Mucosa of gallbladder (tissue), 1 donor: ENCODE measurements at places on chromosomes 2 and 18.

GRCh38 chr2:195813421-195813820, 156.4 kb downstream of the SLC39A10 start:
- DNase-seq: no peak

- DNase-seq: no peak
Measured at GRCh38 chr2:20796374-20796791, 26.5 kb downstream of the LDAH start.

DNA sequence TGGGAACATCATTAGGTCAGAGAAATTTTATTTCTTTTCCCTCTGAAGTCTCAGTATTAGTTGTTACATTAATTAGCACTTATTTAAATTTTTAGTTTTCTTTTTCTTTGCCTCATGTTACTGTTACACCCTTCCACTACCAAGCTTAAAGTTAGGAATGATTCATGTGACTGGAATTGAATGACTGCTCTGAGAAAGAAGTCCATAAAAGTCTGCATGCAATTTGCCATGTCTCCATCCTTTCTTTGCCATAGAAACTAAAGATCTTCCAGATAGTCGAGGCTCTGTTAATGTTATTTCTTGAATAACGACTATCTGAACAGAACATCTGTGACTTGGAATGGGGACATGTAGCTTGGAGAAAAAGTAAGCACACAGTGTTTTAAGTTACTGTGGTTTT, 1269.8 kb upstream of the PIK3C3 start:
- no peak for DNase-seq

DNA sequence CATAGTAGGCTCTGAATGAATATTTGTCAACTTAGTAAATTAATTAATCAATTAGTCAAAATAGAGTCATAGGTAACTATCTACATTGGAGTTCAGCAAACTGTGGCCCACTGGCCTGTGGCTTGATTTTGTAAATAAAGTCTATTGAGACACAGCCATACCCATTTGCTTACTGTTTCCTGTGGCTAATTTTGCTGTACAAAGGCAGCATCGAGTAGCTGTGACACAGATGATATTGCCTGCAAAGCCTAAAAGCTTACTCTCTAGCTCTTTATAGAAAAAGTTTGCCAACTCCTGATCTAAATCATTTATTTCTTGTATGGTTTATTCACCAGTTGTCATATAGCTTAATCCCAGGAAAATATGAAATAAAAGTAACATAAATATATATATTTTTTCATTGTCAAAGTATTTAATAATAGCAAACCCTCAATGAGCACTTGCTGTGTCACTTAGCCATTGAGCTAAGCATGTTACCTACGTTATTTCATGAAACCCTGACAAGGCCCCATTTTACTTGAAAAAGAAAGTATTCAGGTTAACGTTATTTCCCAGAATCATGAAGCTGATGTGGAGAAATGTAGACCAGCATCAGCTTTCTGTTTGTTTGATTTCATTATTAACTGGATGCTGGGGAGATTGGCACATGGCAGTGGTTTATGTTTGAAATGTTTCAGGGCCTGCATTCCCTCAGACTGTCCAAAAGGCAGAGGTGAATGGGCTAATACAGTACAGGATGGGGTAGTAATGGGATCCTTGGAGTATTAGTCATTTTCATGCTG, 69.6 kb downstream of the ICOS start:
- no peak for DNase-seq

- DNase-seq: no peak
Measured at GRCh38 chr2:230735884-230736283, 23.2 kb downstream of the CAB39 start.

- no peak for DNase-seq
Measured at GRCh38 chr2:63849381-63850203, 7.9 kb downstream of the UGP2 start.

DNA sequence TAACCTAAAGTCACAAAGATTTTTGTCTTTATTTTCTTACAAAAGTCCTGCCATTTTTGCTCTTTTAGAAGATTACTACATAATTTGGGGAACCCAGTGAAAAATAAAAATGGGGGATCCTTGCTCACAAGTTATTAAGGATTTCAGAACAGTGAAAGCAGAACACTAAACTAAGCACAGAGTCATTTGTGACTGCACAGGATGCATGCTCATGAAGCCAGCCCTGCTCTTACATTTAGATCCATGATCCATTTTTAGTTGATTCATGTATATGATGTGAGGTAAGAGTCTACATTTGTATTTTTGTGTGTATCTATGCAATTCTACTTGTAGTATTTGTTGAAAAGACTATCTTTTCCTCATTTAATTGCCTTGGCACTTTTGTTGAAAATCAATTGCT, 21.8 kb downstream of the SP140L start:
- DNase-seq: no peak

DNA sequence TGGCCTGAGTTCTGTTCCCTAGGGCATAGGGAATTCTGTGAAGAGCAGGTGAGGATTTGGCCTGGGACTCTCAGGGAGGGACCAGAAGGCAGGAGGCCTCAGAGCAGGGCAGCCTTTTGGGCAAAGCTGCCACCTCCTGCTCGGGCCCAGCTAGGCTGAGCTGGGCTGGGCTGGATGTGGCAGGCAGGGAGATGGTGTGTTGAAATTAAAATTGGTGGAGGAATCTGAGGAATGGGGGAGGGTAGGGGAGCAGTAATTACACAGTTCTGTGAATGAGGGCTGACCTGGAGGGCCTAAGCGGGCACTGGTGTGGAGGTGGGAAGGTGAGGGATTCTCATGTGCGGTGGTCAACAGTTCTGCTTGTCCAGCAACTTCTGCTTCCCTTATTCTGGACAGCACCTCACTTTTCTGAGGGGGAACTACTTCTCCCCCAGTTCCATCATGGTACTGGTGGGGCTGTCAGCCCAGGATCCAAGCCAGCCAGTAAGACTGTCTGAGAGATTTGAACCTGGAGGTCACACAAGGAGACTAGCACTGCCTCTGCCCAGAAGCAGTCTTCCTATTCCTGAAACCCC, 22.0 kb upstream of the ASPRV1 start:
- DNase-seq: no peak

DNA sequence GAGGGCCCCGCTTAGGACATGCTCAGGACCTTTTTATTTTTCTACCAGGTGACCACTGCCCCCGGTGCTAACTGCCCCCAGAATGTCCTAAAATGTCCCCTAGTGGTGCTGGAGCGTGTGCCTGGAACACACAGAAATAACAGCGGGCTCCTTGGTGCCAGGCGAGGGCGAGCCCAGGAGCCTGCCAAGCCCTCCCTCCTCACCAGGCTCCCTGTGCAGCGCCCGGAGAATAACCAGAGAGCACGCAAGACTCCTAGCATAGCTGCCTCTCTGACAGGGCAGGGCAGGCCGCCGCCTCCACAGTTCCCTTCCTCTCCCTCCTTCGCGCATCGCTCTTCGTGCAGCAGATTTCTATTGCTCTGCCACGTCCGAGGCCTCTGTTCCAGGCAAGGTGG, 84.3 kb upstream of the ZNF516 start:
- no peak for DNase-seq

- DNase-seq: peak; percentile 54
Measured at GRCh38 chr2:25822190-25823117, 55.8 kb downstream of the ASXL2 start.

DNA sequence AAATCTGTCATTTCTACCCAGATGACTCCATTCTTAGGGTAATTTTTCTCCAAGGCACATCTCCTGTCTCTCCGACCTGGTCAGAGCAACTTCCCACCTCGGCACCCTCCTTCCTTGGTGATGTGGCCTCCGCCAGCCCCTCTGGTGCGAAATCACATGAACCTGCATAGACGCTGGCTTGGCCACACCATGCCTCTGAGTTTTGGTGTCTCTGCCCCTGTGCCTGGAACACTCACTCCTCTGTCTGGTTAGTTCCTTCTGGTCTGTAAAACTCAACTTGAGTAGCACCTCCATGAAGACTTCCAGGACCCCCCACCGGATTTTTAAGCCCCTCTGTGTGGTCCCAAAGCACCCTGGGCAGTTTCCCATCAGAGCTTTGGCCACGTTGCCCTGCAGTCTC, 83.2 kb upstream of the OTOS start:
- no peak for DNase-seq

- DNase-seq: no peak
Measured at GRCh38 chr2:126978333-126978732, 79.6 kb downstream of the TEX51 start.

DNA sequence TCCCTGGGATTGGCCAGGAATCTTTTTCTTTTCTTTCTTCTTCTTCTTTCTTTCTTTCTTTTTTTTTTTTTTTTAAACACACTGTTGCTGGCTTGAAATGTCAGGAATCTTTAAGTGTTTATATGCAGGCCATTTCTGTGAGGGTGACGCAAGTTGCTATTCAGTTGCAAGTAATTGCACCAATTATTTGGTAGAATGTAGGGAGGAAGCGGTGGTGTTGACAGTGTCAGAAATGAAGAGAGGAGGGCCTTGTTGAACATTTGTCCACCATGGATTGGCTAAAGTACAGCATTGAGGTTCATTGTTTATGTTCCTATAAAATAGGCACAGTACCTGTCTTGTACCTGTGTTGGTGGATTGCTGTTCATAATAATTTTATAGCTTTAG, 6.5 kb downstream of the RPIA start:
- no peak for DNase-seq

GRCh38 chr2:41999592-42000281, 48.1 kb upstream of the PKDCC start:
- no peak for DNase-seq

- no peak for DNase-seq
Measured at GRCh38 chr2:69668598-69668997, 25.1 kb upstream of the AAK1 start.

- DNase-seq: no peak
Measured at GRCh38 chr2:212958757-212959295, 192.6 kb downstream of the IKZF2 start.

DNA sequence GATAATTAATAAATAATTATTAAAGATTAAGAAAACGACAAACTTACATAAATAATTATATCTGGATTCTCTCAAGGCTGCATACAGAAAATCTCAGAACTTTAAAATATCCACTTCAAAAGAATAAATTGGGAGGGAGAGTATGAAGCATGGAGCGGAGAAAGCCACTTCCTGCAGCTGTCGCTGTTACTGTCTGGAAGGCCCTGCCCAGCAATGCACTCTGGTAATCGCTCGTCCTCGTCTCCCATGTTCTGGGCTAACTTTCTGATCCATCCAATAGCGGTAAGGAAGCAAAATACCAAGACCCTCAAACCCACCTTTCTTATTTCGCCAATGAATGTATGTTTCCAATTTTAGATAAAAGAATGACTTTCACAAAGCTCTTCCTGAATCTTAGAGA, 26.7 kb downstream of the CYRIA start:
- DNase-seq: no peak

GRCh38 chr2:125318740-125319139, 1293.7 kb downstream of the CNTNAP5 start:
- no peak for DNase-seq

DNA sequence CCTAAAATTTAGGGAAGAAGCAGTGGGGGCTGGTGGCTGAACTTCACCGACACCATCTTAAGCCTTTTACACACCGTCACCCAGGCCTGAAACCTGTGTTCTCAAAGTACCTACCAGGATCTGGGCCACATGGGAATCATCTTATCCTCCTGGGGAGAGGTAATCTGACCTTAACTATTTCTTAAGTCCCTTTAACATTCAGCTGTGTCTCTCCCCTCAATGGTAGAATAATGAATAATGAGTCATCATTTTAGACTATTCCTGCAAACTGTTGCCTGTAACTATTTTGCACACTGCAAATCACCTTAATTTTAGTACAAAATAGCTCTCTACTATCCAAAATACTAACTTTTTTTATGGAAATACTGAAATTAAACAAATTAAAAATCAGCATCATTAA, 149.4 kb upstream of the KLF7 start:
- DNase-seq: no peak

DNA sequence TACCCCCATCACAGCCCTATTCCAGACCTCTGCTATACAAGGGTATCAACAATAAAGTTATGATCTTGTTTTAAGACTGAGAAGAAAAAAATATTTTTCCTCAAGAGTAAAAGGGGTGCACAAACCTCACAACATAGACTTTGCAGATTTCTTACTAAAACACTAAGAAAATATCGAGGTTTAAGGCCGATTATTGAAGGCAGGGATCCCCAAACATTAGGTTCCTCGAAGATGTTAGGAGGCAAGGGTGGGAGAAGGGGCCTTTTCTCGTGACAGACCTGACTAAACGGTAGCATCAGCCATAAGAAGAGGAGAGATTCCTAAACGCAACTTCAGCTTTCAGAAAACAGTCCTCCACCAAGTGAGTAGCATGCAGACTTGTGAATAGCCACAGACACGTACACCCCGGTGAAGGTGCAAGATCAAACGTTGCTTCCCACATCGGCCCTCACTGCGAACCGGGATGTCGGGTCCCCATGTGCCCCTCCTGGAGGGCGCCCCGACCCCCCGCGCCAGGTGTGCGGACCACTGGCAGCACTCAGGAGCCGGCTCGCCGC, 678 bp downstream of the PIAS2 start:
- peak; percentile 14 for DNase-seq

DNA sequence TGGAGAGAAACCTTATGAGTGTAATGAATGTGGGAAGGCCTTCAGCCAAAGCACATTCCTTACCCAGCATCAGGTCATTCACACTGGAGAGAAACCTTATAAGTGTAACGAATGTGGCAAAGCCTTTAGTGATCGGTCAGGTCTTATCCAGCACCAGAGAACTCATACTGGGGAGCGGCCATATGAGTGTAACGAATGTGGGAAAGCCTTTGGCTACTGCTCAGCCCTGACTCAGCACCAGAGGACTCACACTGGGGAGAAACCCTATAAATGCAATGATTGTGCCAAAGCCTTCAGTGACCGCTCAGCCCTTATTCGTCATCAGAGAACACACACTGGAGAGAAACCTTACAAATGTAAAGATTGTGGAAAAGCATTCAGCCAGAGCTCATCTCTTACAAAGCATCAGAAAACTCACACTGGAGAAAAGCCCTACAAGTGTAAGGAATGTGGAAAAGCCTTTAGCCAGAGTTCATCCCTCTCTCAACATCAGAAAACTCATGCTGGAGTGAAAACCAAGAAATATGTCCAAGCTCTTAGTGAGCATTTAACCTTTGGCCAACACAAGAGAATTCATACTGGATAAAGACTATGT, 7.8 kb downstream of the ZNF892 start:
- DNase-seq: no peak

DNA sequence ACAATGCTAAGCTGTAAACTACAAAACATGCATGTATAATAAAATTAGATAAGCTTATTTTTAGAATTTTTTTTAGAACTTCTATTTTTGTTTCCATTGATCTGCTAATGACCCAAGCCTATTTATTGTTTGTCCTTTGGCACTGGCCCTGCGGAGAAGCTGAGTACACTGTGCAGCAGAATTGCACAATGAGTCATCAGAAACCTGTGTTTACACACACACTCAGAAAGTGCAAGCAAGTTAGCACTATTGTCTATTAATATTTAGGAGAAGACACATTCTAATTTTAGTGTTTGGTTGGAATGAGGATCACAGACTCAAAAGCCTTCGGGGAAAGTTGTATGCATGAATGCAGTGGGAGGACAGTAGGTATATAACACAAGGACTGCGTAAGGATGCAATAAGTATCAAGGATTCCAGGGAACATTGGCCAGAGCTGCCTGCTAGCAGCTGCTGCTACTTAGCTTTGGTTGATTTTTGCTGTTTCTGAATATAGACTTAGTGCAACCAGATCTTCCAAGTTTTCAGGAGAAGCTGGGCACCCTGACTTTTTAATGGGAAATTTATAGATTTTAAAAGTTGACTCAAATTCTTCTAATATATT, 128.2 kb downstream of the KCNH7 start:
- peak; percentile 47 for DNase-seq

GRCh38 chr2:200302940-200303727, 3.4 kb upstream of the SPATS2L start:
- no peak for DNase-seq
